ENCODE measurements at places on chromosomes 6 and 20.

DNA sequence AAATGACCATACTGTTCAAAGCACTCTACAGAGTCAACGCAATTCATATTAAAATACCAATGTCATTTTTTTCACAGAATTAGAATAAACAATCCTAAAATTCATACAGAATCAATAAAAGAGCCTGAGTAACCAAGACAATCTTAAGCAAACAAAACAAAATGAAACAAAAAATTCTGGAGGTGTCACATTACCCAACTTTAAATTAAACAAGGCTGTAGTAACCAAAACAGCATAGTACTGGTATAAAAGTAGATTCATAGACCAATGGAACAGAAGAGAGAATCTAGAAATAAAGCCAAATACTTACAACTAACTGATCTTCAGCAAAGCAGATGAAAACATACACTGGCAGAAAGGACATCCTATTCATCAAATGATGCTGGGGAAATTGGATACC is 346.9 kb upstream of the JAG1 start:
- DNase-seq: no peak

DNA sequence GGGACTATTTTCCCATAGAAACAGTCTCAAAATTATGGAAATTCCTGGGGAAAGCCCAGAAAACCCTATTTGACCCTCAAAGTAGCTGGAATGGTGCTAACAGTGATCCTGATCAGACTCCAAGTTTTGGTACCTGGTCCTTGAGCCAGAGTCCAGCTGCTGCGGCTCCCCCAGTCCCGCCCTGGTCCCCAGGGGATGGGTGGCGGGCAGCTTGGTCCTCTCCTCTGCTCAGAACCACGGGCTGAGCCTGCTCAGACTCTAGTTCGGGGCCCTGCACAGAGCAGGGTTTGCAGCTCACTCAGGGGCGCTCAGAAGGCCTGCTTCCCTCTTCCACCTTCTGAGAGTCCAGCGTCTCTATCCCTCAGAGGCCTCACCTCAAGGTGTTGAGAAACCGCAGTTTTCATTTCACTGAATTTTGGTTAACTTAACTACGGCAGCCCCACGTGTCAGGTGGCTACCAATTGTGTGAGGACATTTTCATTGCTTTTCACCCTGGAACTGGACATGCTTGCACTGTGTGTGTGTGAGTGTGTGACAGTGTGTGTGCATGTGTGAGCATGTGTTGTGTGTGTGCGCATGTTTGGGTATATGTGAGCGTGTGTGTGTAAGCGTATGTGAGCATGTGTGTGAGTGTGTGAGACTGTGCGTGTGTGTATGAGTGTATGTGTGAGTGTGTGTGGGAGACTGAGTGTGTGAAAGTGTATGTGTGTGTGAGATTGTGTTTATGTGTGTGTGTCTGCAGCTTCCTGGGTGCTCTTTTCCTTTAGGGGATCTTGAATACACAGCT is 44.2 kb upstream of the PDE10A start:
- no peak for DNase-seq

DNA sequence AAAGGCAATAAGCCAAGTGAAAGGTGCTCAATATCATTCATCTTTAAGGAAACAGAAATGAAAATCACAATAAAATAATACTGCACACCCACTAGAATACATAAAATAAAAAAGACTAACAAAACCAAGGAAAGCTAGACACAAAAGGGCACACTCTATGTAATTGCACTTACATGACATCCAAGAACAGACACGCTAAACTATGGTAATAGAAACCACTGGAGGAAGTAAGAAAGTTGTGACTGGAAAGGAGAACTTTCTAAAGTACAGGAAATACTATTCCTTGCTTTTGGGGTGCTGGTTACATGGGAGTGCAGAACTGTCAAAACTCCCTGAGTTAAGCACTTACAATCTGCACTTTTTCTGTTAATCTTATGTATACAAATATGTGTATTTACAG is 253.7 kb upstream of the RUNX2 start:
- no peak for DNase-seq

DNA sequence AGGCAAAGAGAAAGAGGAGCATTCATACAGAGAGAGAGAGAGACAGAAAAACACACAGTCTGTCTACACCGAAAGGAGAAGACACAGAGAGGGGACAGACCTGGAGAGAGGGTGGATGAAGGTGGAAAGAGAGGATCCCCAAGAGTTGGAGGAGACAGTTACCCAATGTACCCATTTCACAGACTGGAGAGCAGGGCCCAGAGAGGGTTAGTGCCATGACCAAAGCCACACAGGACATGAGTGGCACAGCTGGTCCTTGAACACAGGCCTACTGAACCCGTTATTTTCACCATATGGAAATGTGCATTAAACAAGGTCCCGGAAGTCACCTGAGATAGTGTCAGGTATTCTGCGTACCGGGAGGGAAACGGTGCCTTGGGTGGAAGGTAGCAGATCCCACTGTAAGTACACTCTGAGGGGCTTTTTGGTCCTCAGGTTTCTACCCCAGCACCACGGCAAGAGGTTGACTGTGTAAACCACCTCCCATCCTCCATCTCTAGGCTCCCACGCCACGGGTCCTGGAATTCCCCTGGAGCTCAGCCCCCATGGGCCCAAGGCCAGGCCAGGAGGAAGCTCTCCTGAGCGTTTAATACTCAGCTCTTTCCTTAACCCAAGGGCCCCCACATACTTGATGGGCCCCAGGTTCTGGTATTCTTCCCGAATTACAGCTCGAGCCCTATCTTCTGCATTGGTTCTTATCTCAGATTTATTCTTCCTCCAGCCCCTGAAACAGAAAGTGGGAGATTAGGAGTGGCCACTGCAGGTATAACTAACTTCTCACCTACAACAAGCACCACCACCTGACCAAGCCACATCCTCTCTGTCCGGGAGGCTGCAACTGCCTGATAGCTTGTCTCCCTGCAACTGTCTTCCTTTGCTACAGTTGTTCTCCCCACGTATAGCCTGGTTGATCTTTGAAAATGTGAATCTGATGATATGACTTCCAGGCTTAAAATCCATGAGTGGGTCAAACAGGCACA is 38.4 kb upstream of the OCSTAMP start:
- no peak for DNase-seq

DNA sequence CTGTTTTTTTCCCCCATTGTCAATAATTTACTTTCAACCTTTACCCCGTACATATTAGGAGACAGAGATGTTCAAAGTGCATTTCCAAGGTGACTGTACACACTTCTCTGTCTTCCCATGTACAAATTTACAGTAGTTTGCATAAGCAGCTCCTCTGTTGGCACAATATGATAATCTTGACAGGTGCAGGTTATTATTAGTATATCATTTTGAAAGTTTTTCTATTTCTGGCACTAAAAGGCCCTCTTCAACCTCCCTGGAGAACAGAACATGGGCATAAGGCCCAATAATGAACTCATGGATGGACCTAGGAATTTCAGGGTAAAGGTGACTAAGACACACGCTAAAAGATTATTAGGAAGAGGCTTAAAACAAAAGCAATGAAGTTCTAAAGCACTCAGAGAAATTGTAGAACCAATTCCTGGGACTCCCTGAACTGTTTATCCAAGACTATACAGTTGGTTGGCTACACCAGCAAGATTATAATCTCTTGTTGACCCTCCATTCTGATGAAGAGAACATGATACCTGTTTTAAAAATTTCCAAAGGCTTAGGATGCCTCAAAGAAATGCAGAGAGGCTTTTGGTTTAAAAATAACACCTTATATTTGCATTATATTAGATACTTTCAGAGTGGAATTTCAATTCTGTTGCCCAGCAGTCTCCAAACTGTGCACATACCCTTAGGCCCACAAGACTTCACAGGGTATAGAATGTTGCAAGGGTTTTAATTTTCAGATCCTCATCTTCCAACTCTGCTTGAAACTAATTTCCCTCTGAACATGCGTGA is 1.1 kb downstream of the AIG1 start:
- no peak for DNase-seq

- DNase-seq: no peak
These were observed 491.3 kb upstream of the GJE1 start for GRCh38 chr6:141641406-141641805.

DNA sequence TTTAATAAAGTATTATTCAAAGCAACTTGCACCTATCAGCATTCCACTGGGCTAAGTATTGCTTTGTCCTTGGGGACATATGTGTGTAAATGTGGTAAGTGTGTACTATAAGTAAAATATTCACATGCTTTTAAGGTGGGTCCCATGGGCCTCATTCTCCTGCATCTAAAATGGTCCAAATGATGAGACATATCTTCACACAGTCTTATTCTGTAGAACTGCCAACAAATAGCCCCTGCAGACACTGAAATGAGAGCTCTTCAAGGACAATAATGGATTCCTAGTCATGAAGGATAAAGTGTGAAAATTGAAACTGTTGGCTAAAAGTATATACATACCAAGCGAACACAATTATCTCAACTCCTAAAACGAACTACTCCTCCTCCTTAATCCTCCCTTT is 81.8 kb downstream of the SMLR1 start:
- no peak for DNase-seq

DNA sequence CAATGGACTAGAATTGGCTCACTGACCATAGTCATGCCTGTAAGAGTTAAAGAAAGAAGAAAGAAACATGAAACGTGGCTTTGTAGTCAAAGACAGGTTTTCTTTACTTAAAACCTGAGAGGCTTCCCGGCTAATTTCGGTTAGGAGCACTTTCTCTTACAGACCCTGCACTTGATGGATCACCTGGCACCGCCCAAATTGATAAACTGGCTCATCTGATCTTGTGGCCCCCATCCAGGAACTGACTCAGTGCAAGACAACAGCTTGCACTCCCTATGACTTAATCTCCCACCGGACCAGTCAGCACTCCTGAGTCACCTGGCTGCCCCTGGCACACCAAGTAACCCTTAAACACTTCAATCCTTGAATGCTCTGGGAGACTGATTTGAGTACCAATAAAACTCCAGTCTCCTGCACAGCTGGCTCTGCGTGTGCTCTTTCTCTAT is 12.3 kb downstream of the TMEM14B start:
- DNase-seq: no peak

Data from NAMALWA (cell line).